Stimulated activated CD8-positive, alpha-beta memory T cell treated with anti-CD3 and anti-CD28 coated beads, Interleukin-15, amount 100 ng/mL, for 1 hour (primary cell): ENCODE measurements at places on chromosomes 3 and 15.

GRCh38 chr3:65484964-65485363, 553.8 kb downstream of the MAGI1 start:
- DNase-seq: no peak

DNA sequence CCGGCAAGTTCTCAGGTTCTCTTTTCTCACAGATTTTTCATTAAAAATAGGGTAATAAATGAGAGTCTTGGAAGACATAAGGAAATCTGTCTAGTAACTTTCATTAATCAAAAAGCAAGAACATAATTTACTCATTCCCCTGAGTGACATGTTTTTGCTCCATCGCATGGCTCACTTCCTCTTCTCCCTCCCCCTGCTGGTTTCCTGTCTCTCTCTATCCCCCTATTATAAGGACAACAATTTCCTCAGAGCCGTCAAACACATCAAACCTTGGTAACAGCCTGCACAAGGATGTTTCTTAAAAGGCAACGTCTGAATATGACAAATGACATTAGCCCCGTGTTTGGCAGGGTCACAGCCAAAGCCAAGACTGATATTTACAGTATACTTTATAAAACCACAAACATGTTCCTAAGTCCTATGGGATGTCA, 1149.6 kb downstream of the IGSF11 start:
- DNase-seq: no peak

DNA sequence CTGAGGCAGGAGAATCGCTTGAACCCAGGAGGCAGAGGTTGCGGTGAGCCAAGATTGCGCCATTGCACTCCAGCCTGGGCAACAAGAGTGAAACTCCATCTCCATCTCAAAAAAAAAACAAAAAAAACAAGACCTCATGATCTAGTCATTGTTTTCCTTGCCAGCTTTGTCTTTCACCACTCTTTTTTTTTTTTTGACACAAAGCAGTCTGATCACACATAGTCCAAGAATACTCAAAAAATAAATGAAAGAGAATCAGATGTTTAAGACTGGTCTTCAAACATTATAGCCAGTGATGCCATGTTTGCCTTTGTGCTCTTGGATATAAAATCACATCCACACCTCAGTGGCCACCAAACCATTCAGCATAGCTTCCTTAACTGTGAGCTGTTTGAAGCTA, 5.8 kb upstream of the ADAM10 start:
- DNase-seq: no peak

DNA sequence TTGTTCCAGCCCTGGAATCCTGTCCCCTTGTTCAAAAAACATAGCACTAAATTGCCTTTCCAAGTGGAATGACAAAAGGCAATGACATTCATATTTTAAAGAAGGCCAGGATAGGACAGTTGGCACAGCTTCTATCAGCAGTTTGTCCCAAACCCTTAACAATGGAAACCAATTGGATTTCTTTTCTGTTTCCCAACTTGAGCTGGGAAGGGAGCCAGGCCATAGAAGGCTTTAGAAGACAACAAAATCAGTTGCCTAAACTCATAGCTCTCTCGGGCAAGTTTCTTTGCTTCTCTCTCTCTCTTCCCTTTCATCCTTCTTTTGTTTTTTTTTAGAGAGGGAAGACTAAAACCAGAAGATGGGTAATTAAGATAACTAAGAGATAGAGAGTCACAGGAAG, 227.7 kb upstream of the TPRG1 start:
- no peak for DNase-seq

GRCh38 chr3:42721690-42722089, 19.1 kb upstream of the HHATL start:
- DNase-seq: no peak

GRCh38 chr3:174202561-174202960, 656.6 kb upstream of the NAALADL2 start:
- DNase-seq: no peak

GRCh38 chr15:62149729-62150128, 15.4 kb downstream of the C2CD4B start:
- no peak for DNase-seq

DNA sequence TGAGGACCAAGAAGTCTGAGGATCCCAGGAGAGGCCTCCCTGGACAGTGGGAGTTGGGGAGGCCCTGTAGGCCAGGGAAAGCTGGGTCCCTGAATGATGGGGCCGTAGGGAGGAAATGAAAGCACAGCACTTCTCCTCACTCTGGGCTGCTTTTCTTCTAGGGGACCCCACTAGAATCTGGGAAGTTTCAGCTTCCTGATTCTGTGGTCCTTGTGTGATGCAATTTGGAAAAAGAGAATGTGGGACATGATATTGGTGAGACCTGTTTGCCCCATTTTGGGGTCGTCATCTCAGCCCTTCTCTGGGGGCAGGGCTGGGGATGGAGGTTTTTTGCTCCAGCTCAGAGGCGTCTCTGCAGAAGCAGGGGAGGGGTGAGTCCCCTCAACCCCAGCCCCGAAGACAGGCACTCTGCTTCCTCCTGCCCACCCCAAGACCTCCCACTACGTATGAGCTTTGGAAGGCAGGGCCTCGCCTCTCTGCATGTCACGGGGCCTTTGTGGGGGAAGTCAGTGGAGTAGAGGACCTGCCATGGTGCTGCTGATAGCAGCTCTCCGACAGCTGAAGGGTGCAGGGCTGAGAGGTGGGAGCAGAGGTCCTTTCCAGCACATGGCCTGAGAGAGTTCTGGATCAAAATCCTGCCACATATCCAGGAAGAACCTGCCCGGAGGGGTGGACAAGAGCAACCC, 1.5 kb upstream of the SNX22 start:
- DNase-seq: no peak

- DNase-seq: no peak
Observed at GRCh38 chr3:16476636-16477035, 36.9 kb downstream of the RFTN1 start.

GRCh38 chr3:117788061-117788460, 1078.5 kb downstream of the TUSC7 start:
- DNase-seq: no peak

GRCh38 chr3:94083261-94083660, 20.4 kb downstream of the NSUN3 start:
- no peak for DNase-seq

- no peak for DNase-seq
Observed at GRCh38 chr3:154515921-154516320, 85.9 kb upstream of the GPR149 start.

GRCh38 chr3:80190051-80190450, 422.3 kb upstream of the ROBO1 start:
- DNase-seq: no peak

DNA sequence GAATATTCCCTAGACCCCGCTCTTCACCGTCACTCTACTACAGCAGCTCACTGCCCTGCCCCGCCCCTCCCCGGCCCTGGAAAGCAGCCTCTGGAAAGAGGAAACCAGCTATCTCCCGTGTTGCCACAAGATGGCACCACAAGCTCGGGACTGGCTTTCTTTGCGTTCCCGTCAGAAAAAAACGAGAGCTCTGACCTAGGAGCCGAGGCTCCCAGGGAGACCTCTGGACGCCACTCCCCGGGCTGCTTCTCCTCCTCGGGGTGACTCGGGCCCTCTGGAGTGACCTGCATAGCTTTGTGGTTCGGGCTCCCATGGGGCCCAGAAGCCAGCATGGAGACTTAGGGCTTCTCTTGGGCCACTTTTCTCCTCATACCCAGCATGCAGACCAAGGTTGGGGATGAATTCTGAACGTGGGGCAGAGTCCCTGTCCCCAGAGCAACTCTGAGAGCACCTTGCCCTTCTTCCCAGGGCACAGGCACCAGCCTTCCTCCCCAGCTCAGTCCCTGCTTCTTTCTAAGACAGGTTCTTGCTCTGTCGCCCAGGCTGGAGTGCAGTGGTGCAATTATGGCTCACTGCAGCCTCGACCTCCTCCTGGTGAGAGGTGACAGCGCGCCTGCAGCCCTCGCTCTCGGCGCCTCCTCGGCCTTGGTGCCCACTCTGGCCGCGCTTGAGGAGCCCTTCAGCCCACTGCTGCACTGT, 19.0 kb downstream of the STOML1 start:
- peak; percentile 54 for DNase-seq

- DNase-seq: no peak
Observed at GRCh38 chr15:63048776-63049665, 6.5 kb downstream of the TPM1 start.
